ENCODE measurements at places on chromosomes 11 and 22.
A peak's percentile ranks its signal among the peaks of the same experiment; 100 is the strongest.

GRCh38 chr11:36278531-36279282 lies 10.5 kb downstream of the COMMD9 start:
- DNase-seq, result peak; percentile 78

GRCh38 chr11:28243061-28243460 lies 134.9 kb downstream of the METTL15 start:
- peak; percentile 13 for DNase-seq

DNA sequence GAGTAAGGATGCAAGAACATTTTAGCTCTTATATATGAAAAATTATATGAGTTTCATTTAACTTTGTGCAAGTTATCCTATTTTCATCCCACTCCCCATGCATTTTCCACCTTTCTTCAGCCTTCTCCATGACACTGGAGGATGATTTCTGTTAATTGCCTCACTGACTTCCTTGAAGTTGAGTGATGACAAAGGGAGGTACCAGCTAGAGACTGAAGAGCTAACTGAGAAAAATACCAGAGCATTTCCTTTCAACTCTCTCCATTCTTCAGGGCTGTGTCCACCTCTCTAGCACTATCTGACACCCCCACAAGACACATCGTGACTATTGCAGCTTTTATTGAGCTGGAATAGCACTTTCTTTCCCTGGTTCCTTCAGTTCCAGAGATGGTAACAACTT lies 711.6 kb upstream of the LRRC4C start:
- no peak for DNase-seq

- DNase-seq, result no peak
Observed at GRCh38 chr11:80846979-80847378, 1406.1 kb upstream of the TENM4 start.

DNA sequence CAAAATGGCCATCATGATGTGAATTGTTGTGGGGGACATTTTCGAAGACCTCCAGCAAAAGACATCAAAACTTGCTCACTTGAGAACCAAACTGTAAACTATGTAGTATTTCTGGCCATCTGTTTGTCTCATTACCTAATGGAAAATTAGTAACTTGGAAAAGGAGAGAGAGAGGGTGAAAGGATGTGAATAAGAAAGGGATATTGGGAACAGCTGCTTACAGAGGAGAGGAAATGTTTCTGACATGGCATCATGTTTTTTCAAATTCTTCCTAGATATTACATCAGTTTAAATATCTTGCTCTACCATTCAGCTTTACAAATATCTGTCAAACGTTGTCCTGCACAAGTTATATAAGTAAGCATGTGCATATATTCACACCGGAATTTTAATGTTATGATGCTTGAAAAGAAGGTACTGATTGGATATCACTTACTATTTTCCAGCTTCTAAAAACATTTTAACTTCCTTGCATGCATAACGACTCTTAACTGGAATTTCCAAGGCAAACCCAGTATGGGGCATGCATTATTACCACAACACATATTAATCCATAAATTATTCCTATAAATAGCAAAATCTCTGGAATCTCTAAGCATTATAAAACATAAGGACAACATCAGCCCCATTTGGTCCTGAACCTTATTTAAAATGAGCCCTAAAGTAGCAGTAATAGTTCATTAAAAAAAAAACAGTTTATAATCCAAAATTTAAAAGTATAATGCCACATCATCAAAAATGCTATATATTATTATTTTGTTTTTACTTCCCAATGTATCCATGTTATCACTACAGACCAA lies 20.0 kb downstream of the GUCY1A2 start:
- peak; percentile 67 for DNase-seq

- DNase-seq, result no peak
Observed at GRCh38 chr11:121533601-121534000, 80.8 kb upstream of the SORL1-AS1 start.

DNA sequence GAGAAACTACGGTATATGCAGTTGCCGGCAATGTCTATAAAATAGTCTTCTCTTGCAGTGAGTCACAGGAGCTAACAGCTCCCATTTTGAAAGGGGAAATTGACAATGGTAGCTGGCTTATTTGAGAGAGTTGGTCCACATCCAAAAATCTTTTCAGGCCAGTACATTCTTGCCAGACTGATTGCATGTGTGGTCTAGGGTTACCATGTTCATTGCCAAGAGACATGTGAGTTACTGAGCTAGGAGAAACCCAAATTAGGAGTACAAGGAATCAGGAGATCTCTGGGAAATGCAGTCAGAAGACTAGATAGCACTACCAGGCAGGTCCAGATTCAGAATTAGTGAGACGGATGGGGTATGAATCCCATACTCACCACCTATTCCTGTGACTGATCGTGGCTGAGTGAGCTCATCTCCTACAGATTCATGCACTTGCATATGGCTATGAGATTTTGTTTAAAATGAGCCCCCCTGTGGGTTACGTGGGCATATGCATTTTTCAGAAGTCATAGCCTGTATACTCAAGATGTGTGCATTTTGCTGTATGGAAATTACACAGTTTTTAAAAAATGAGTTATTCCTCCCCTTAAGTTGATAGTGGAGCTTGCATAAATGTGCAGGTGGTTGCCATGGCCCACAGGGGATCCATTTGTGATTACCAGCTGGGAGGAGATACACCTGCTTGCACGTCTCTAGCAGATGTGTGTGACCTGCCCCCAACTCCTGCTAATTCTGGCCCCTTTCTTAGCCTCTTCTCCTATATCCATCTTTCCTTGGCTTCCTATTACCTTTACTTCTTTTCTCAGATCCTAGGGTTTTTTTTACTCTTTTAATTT lies 102.7 kb downstream of the COMMD9 start:
- DNase-seq, result peak; percentile 88

- peak; percentile 5 for DNase-seq
Observed at GRCh38 chr11:84522331-84522730, 1104.8 kb downstream of the DLG2 start.

DNA sequence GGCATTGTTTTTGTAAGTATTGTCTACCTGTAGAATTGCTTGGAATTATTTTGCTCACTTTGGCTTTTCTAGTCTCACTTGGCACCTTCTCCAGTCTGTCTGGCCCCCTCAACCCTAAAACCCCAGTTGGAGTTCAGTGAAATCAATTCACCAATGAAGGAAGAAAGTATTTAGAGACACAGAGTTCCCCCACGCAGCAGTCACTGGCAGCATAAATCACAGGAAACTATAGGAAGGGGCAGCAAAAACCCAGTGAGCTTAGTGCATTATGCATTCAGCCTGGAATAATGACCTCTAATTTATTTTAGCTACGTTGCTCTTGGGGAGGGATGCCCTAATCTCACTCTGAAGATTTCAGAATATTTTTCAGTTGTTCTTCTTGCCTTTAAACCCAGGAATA lies 204.7 kb upstream of the BLID start:
- DNase-seq, result no peak

GRCh38 chr11:17952487-17952886 lies 60.4 kb downstream of the SERGEF start:
- DNase-seq, result no peak

DNA sequence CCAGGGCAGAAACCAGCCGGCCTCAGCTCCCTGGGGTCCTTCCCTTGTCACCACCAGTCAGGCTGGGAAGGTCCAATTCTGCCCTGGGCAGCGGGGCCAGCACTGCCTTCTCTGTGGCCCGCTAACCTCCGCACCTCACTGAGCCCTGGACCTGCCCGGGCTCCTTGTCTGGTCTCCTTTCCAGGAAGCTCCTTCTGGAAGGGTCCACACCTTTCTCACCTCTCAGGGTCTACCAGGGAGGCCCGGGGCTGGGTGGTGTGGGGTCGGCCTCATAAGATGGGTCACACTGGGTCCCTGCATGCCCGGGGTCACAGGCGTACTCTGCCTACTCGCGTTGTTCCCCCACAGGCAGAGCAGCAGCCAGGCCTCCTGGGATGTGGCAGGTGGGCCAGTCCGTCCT lies 69.0 kb downstream of the WNT7B start:
- no peak for DNase-seq

GRCh38 chr11:102837646-102838045 lies 5.8 kb downstream of the MMP3 start:
- DNase-seq, result no peak

- no peak for DNase-seq
Observed at GRCh38 chr11:59574467-59574866, 41.1 kb downstream of the OSBP start.

GRCh38 chr11:88344869-88345268 lies 7.3 kb upstream of the CTSC start:
- DNase-seq, result peak; percentile 42

GRCh38 chr11:22416462-22416861 lies 78.3 kb downstream of the SLC17A6 start:
- DNase-seq, result no peak

DNA sequence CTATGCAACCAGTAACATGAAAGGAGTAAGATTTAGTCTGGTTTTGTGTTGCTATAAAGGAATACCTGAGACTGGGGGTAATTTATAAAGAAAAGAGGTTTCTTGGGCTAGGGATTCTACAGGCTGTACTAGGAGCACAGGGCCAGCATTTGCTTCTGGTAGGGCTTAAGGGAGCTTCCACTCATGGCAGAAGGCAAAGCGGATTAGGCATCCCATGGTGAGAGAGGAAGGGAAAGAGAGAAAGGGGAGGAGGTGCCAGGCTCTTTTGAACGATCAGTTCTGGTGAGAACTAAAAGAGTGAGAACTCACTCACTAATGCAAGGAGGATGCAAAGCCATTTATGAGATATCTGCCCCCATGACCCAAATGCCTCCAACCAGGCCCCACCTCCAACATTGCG lies 283.2 kb downstream of the OPCML start:
- DNase-seq, result no peak

DNA sequence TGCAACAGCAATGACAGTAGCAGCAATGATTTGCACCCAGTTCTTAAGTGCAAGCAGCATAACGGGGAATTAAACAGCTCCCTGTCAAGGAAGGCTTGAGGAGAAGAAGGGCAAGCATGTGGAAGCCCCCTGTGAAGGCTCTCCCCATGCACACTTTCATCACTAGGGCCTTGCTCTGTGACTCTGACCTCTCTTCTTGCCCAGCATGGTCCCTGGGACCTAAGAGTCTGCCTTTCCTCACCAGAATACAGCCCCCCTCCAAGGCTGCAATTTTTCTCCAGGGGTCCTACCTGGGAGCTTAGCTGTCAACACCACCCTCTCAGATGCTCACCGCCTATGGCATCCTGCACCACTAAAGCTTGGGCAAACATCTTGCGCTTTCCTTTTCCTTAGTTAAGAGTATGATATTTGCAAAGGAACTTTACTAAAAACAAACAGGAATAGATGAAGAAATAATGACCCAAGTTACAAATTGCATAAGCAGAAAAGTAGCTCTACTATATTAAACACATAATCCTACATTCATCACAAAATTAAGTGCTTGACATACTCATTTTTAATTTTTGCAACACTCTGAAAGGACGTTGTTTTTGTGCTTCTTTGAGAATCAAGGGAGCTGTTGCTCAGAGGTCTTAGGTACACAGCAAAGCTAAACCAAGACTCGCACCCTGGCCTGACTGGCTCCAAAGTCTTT lies 187.6 kb downstream of the ADAMTS15 start:
- DNase-seq, result peak; percentile 50

GRCh38 chr11:132184079-132184478 lies 813.7 kb downstream of the NTM start:
- DNase-seq, result no peak

DNA sequence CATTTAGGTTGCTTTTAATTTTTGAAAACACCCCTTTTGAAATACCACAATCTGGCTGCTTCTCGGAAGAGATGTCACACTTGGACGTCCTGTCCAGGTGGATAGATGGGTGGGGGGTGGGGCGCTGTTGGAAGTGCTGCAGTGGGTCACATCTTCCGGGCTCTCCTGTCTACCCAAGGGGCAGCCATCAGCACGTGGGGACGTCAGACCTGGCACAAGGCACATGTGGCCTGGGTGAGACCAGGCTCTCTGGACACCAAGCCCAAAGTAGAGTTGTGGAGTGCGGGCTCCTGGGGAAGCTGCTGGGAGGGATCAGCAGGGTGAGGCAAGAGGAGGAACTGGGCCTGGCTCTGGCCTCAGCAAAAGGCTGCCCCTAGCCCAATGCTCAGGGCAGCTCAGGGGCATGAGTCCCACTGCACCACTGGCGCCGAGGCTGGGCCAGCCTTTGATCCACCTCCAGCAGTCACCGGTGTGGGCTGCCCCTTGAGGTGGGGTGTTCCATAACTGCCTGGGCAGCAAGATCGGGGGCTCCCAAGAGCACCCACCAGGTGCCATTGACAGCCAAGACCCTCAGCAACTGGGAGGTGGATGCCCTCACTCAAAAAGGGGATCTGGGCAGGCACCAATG lies 68.6 kb upstream of the CCND1 start:
- no peak for DNase-seq

GRCh38 chr22:50729391-50730012 lies 8.5 kb upstream of the ACR start:
- DNase-seq, result no peak

DNA sequence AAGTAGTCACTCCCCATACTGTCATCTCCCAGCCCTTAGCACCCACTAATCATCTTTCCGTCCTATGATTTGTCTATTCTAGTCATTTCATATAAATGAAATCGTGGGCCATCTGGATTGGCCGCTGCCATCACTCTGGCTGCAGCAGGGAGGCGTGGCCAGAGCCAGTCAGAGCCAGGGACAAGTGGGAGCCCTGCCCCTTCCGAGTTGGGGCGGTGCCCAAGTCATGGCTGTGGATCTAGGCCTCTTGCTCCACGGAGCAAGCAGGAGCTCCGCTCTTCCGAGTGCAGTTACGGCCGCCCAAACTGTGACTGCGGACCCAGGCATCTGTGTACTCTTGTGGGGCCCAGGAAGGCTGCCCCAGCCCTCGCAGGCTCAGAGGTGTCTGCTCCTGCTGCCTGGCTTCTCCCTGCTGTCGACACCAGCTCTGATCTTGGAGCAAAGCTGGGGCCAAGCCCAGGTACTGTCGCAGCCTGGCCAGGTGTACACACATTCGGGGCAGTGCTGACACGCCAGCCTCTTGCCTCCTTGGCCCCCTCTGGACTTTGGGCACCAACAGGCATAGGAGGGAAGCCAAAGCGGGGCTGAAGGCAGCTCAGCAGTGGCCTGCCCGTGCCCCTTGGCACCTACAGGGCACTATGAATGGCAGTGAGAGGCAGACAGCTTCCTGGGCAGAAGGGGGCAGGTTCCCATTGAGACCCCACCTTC lies 8.4 kb downstream of the MRPL48 start:
- no peak for DNase-seq

GRCh38 chr11:73787051-73787642 lies 527 bp upstream of the MRPL48 start:
- no peak for DNase-seq

GRCh38 chr11:35419830-35420333 lies 524 bp upstream of the SLC1A2 start:
- peak; percentile 14 for DNase-seq

Data from choroid plexus epithelial cell (primary cell).